Foreskin keratinocyte (primary cell): ENCODE measurements at places on chromosomes 7 and 10.

GRCh38 chr7:85016286-85016685 is 170.6 kb downstream of the SEMA3D start:
- no peak for DNase-seq

- DNase-seq: no peak
These were observed 18.1 kb upstream of the ATAD1 start for GRCh38 chr10:87836098-87836497.

- no peak for DNase-seq
These were observed 126.5 kb upstream of the HABP2 start for GRCh38 chr10:113426181-113426877.

DNA sequence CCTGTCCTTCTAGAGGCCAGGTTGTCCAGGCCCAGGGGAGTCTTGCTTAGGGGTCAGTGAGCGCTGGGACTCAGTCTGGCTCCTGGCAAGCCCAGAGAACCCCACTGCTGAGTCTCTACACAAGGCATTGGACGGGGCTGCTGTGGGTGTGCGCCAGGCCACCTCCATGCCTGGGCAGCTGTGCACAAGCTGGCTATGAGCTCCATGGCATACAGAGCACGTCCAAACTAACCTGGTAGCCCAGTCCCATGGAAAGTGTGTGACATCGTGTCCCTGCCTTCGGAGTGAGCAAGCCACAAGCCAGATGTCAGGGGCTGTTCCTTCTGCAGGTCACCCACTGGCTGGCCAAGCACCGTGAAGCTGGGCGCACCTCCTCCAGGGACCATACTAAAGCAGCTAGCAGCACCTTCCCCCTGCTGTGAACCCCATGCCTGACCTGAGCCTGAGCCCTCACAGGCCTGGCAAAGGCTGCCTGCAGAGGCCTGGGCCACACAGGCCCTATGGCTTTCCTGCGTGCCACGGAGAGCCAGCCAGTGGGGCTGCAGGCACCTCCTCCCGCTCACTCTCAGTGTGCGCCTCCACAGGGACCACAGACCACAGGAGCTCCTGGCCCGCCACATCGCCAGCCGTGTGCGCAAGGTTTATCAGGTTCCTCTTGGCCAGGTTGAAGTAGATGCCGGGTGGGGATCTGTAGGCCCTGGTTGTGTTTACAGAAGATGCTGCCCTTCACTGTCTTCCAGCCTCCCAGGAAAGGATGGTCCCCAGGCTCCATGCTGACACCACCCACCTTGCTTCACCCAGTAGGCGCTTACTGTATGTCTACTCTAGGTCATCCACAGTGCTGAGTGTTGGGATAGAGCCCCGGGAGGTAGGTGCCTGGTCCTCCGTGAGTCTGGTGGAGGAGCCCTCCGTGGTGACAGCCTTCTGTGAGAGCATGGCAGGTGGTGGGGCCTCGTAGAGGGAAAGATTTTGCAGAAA is 219.7 kb downstream of the EBF3 start:
- no peak for DNase-seq

DNA sequence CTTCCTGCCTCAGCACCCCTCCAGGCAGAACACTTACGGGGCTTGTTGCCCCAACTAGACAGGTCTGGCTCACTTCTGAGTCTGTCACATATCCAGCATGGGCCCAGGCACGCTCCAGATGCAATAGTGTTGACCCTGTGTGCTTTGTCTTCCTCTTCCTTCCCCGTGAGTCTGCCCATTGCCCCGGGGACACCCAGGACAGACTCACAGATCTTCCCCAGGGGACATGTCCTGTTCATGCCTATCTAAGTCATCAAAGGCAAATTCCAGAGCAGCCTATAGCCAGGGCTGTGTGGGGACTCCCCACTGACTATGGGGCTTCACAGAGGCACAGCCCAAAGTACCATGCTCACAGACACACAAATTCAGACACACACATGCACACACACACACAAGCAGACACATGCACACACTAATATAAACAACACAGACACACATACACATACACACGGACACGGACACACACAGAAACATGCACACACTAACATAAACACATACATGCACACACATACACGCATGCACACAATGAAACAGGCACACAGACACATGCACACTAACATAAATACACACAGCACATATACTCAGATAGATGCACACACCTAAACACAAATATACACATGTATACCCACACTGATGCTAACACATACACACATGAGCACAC is 175.8 kb downstream of the KCNMA1 start:
- peak; percentile 44 for DNase-seq

- DNase-seq: no peak
These were observed 79.5 kb upstream of the PCBD1 start for GRCh38 chr10:70967591-70968587.
